ENCODE measurements at places on chromosomes 2 and 18.

DNA sequence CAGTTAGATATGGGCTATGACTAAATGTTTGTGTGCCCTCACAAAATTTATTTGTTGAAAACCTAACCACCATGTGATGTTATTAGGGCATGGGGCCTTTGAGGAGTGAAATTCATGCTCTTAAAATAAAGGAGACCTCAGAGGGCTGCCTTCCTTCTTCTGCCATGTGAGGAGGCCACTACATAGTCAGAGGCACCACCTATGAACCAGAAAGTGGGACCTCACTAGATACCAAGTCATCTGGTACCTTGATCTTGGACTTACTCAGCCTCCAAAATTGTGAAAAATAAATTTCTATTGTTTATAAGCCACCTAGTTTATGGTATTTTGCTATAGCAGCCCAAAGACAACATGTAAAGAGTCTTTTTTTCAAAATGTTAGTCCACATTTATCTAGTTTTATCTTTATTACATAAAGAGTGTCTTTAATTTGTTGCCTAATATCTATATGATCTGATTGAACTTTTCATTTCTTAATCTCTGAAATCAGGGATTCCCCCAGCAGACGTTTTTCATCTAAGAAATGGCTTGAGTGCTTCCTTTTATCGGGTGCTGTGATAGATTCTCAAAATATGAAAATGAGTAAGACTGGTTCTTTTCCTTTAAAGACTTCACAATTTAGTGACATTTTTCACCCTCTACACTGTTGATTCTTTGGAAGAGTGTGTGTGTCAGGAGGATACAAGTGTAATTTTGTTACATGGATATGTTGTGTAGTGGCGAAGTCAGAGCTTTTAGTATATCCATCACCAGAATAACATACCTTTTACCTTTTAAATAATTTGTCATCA is 34.2 kb downstream of the PMS1 start:
- no peak for DNase-seq
- no peaks in the 10 kb centered on the region for H3K4me1 ChIP-seq
- no peak overlapping the region for H3K4me3 ChIP-seq
- H3K36me3 ChIP-seq, result no peaks in the 10 kb centered on the region
- no peak overlapping the region for H3K27ac ChIP-seq

DNA sequence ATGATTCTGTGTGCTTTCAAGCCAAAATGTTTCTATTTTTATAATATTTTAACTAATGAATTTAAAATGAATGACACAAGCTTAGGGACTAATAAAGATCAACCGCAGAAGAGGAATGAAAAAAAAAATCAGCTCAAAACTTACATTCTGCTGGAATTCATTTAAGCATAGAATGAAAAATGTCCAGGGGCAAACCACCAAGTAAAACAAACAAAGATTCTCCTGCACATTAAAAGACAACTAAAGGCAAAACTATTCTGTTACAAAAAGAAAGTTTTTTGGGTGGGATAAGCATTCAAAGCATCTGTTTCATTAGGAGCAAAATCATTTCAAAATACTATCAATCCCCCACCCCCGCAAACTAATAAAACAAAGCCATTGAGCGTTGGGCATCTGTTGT is 99.3 kb upstream of the SOX11 start:
- no peaks in the 10 kb centered on the region for H3K36me3 ChIP-seq
- no peak overlapping the region for H3K4me3 ChIP-seq
- H3K27me3 ChIP-seq, result no peaks in the 10 kb centered on the region

- no peaks in the 10 kb centered on the region for H3K36me3 ChIP-seq
- no peaks in the 10 kb centered on the region for H3K27me3 ChIP-seq
- no peaks in the 10 kb centered on the region for H3K4me1 ChIP-seq
- no peak overlapping the region for H3K27ac ChIP-seq
These were observed 27.6 kb upstream of the SOCS6 start for GRCh38 chr18:70261141-70261788.

GRCh38 chr2:188752311-188752710 is 221.9 kb upstream of the COL3A1 start:
- H3K36me3 ChIP-seq, result no peaks in the 10 kb centered on the region
- H3K27ac ChIP-seq, result no peak overlapping the region
- no peak overlapping the region for H3K4me3 ChIP-seq
- H3K4me1 ChIP-seq, result no peaks in the 10 kb centered on the region

DNA sequence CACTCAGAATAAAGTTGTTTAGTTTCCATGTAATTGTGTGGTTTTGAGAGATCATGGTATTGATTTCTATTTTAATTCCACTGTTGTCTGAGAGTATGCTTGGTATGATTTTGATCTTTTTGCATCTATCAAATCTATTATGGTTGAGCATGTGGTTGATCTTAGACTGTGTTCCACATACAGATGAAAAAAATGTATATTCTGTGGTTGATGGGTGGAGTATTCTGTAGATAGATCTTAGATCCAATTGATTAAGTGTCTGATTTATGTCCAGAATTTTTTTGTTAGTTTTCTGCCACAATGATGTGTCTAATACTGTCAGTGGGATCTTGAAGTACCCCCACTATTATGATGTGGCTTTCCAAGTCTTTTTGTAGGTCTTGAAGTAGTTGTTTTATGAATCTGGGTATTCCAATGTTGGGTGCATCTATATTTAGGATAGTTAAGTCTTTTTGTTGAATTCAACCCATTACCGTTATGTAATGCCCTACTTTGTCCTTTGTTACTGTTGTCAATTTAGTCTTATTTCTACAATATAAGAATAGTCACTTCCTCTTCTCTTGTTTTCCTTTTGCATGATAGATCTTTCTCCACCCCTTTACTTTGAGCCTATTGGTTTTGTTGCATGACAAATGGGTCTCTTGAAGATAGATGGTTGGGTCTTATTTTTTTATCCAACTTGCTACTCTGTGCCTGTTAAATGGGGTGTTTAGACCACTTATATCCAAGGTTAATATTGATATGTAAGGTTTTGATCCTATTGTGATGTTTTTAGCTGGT is 101.8 kb downstream of the TRABD2A start:
- DNase-seq, result no peak
- H3K27ac ChIP-seq, result no peak overlapping the region
- no peaks in the 10 kb centered on the region for H3K27me3 ChIP-seq
- no peak overlapping the region for H3K4me3 ChIP-seq

- no peak overlapping the region for H3K4me3 ChIP-seq
- no peaks in the 10 kb centered on the region for H3K27me3 ChIP-seq
- DNase-seq, result no peak
- H3K4me1 ChIP-seq, result no peaks in the 10 kb centered on the region
These were observed 239.1 kb downstream of the HDAC4 start for GRCh38 chr2:239161711-239162140.

GRCh38 chr2:60849187-60849586 is 32.2 kb upstream of the REL start:
- H3K4me1 ChIP-seq, result no peaks in the 10 kb centered on the region
- no peak overlapping the region for H3K4me3 ChIP-seq
- no peaks in the 10 kb centered on the region for H3K27me3 ChIP-seq
- H3K36me3 ChIP-seq, result no peaks in the 10 kb centered on the region
- no peak for DNase-seq

GRCh38 chr2:147247749-147248148 is 597.1 kb upstream of the ACVR2A start:
- no peak for DNase-seq
- H3K4me3 ChIP-seq, result no peak overlapping the region
- no peaks in the 10 kb centered on the region for H3K36me3 ChIP-seq
- H3K27ac ChIP-seq, result no peak overlapping the region
- H3K4me1 ChIP-seq, result no peaks in the 10 kb centered on the region

DNA sequence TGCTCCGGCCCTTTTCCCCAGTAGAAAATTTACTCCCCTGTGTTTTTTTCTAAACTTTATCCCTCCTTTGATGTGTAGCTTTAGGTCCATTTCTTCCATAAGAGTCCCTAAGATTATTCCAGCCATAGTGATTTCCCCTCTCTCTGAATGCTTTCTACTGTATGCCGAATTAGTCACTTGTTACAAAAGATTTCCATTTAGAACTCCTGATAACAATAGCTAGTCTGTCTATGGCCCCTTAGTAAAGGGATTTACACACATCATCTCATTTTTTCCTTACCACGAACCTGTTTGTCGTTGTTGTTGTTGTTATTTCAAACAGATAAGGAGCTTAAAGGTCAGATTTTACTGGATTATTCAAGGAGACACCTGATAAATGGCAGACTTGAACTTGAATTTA is 256.1 kb downstream of the PAX3 start:
- no peaks in the 10 kb centered on the region for H3K36me3 ChIP-seq
- DNase-seq, result no peak
- no peaks in the 10 kb centered on the region for H3K4me1 ChIP-seq
- no peak overlapping the region for H3K4me3 ChIP-seq
- H3K27me3 ChIP-seq, result no peaks in the 10 kb centered on the region
- H3K27ac ChIP-seq, result no peak overlapping the region

All from esophagus squamous epithelium (tissue), 5 donors.